ENCODE measurements at places on chromosomes 2 and 18.
A peak's percentile ranks its signal among the peaks of the same experiment; 100 is the strongest.

DNA sequence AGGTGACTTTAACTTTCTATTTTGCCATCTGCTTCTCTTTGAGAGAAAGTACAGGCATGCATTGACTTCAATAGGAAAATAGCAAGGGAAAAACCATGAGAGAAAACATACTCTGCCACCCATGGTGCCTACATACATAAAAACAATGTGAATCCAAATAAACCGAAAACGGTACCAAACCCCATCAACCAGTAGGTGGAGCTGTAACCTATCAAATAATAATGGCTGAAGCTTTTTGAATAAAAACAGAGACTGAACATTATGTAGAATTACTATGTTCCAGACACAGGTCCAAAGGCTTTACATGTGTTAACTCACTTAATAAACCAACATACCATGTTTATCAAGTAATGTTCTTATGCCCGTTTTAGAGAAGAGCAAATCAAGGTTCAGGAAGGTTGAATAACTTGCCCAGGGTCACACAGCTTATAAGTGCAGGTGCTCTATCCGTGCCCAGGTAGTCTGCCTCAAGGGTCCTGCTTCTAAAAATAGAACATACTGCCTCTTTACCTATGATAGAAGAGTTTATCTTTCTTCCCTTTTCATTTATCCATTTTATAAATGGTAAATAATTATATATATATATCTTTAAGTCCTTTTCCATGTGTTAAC, 293.9 kb upstream of the SYT4 start:
- DNase-seq: peak; percentile 80

DNA sequence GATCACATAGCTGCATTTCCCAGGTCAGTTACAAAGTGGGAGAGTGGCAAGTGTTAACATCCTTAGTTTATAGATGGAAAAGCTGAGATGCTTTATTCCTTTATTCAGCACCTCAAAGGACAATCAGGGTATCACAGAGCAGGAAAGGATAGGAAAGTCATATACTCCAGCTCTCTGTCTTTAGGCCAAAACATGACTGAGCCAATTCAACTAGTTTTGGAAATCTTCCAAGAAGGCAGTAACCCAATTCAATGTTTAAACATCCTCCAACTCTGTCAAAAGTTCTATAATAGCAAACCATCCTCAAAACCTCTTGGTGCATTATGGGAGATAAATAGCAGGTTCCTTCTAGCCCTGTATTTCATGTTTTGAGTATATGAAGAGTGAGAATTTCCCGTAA, 25.2 kb downstream of the CASP8 start:
- no peak for DNase-seq

DNA sequence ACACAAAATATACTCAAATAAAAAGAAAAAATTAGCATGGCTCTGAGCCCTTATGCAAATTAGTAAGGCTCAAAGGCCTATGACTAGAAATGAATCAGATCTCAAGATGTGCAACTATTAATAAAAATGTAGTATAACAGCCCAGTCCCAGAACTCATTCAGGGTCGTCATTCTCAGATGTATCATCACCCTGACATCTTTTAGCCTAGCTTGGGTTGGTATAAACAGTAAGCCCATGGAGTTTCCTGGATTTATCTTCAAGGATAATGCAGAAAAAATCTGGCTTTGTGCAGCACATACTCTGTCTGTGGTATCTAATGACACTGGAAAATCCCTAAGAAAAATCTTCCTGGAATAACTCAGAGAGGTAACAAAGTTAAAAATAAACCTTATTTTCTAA, 239.3 kb downstream of the ZNF385B start:
- no peak for DNase-seq

GRCh38 chr2:236400046-236400574, 135.9 kb upstream of the ASB18 start:
- DNase-seq: no peak

GRCh38 chr2:8506746-8507145, 175.1 kb upstream of the ID2 start:
- no peak for DNase-seq

GRCh38 chr18:32318581-32318980, 128.7 kb downstream of the MEP1B start:
- no peak for DNase-seq

- DNase-seq: no peak
These were observed 279.7 kb downstream of the NRXN1 start for GRCh38 chr2:50752237-50752636.

GRCh38 chr2:187991389-187991788, 300.3 kb upstream of the GULP1 start:
- DNase-seq: no peak

GRCh38 chr18:22975508-22975907, 42.4 kb downstream of the RBBP8 start:
- peak; percentile 60 for DNase-seq

DNA sequence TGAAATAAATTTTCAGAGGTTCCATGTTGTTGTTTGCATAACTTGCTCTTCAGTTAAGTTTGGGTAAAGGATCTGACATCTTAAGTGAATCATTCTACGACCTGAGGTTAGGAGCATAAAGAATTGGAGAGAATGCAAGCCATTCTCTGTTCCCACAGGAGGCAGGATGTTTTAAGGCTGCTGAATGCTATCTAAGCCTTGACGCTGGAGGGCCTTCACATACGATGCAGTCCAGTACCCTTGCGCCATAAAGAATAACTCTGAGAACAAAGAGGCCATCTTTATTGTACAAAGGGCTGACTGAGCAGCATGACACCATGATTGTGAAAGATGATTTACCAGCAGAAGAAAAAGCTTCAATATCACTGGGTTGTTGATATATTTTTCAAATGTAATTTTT, 198.4 kb downstream of the NYAP2 start:
- no peak for DNase-seq

DNA sequence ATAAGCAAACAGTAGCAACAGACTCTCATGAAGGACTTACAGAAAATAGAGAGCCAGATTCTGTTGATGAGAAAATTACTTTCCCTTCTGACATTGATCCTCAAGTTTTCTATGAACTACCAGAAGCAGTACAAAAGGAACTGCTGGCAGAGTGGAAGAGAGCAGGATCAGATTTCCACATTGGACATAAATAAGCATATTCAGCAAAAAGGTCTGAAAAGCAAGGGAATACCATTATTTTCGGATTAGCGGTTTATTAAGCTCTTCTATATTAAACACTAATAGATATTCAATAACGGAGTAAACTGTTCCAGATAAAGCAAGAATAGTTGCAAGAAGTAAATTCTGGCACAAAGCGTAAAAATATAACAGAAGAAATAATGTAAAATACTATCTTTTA, 25.0 kb downstream of the POLI start:
- no peak for DNase-seq
